Activated CD8-positive, alpha-beta memory T cell treated with anti-CD3 and anti-CD28 coated beads for 48 hours (primary cell): ENCODE measurements at places on chromosomes 2 and 18.

- DNase-seq, result no peak
Observed at GRCh38 chr2:44210362-44210761, 41.7 kb downstream of the PPM1B start.

DNA sequence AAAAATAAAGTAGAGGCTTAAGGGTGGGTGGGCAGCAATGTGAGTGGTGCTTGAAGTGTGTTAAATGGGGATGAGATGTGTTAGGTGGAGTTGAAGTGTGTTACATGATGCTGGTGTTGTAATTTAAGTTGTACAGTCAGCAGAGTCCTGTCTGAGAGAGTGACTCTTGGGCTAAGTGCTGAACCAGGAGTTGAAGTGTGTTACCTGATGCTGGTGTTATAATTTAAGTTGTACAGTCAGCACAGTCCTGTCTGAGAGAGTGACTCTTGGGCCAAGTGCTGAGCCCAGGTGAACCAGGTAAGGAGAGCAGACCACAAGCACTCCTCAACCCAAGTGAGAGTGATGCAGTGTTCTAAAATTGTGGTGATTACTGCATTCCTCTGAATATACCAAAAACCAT, 40.6 kb downstream of the LCLAT1 start:
- no peak for DNase-seq

GRCh38 chr18:39561126-39561525, 1995.5 kb upstream of the CELF4 start:
- DNase-seq, result no peak

GRCh38 chr2:177180269-177181000, 32.2 kb upstream of the HNRNPA3 start:
- no peak for DNase-seq

DNA sequence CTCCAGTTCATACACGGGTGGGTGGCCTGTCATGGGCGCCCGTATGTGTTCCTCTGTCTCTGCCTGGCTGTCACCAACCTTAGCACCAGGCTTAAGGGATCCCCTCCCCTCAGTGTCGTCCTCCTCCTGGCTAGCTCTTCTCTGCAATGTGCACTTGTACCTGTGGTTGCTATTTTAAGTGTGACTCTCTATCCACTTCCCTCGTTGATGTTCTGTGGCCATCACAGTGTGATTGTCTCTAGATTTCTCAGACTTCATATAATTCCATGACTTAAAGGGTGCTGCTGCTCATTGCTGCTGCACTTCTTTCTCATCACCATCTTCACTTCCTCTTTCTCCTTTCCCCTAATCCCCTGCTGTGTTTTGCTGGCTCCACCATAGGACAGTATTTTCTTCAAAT, 143.4 kb downstream of the EML6 start:
- DNase-seq, result no peak

GRCh38 chr2:33116799-33117198, 170.0 kb downstream of the LTBP1 start:
- DNase-seq, result no peak

DNA sequence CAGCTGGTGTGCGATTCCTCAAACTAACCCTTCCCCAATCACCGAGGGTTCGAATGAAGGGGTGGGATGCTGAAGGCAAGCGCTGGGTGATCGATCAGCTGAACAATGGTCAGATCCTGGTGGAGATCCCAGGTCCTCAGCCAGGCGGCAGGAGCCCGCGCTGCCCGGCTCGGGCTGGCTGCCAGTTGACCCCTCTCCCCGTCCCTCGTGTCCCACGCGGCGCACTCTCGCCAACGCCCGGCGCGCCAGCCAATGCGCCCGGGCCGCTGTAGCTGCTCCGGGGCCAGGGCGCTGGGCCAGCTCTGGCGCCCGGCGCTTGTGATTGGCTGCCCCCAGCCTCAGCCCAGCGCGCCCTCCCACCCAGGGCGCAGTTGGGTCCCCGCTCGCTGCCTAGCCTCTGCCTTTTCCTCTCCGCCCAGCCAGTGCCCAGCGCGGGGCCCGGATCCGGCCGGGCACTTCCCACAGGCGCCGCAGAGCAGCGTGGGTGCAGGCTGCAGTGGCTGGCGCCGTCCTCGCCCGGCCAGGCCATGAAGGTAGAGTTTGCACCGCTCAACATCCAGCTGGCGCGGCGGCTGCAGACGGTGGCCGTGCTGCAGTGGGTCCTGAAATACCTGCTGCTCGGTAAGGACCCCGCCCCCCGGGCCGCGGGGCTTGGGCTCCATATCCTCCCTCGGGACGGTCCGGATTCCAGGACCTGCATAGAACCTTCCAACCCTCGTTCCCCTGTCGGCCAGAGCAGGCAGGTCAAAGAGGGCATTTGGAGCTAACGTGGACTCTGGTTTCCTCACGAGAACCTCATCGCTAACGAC, at the start of gene MOGAT1:
Gene MOGAT1 (plus strand): TSS at position 400 of the 809 bp plus-strand sequence. CDS start 128 bp downstream, at position 528.
- DNase-seq, result no peak

DNA sequence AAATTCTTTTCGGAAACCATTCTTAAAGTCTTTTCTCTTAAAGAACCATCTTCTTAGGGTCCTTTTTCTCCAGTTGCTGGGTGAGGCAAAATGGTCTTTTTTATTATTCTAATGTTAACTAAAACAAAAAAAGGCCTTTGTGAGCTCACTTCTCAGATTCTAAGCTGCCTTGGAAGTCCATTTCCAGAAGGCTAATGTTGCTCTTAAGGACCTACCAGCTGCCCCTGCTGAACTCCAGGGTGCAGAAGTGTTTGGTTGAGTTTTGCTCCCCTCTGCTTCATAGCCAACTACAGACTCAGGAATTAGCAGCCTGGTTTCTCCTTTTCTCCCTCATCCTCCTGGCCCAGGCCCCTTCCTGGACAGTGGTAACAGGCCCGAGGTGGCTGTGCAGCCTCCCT, 23.4 kb downstream of the APCDD1 start:
- DNase-seq, result no peak

DNA sequence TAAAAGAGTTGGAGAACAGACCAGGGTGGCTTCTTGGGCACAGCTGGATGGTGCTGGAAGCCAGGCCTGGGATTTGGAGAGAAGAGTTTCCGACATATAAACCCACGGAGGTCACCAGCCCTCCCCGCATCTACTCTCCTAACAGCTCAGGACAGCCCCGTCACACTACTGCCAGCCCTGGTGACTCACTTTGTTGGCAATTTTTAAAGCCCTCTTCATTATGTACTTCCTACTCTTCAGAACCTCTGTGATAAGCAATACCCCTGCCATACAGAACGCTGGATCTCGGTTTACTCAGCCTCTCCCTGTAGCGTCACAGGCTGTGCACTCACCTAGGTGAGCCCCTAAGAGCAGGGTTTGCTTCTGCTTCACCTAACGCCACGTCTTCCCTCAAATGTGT, 48.1 kb downstream of the ID2 start:
- DNase-seq, result no peak

GRCh38 chr18:74382481-74383017, 66.9 kb downstream of the C18orf63 start:
- DNase-seq, result no peak

GRCh38 chr2:66432801-66433694, 1.9 kb upstream of the MEIS1 start:
- no peak for DNase-seq
